GM19239 (cell line): ENCODE measurements at places on chromosomes 7 and 10.

GRCh38 chr10:112526139-112526538 lies 79.1 kb downstream of the VTI1A start:
- DNase-seq, result no peak

DNA sequence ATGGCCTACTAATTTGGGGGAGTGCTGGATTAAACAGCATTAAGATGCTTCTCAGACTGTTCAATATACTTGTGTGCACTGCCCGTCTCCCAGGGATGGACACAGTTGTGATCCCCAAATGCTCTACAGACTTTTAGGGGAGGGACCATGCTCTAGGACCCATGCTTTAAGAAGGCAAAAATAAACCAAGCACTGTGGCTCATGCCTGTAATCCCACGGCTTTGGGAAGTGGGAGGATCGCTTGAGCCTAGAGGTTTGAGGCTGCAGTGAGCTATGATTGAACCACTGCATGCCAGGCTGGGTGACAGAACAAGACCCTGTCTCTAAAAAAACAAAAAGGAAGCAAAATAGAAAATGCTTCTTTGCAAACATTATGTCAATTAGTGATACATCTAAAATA lies 102.6 kb downstream of the VOPP1 start:
- DNase-seq, result no peak

DNA sequence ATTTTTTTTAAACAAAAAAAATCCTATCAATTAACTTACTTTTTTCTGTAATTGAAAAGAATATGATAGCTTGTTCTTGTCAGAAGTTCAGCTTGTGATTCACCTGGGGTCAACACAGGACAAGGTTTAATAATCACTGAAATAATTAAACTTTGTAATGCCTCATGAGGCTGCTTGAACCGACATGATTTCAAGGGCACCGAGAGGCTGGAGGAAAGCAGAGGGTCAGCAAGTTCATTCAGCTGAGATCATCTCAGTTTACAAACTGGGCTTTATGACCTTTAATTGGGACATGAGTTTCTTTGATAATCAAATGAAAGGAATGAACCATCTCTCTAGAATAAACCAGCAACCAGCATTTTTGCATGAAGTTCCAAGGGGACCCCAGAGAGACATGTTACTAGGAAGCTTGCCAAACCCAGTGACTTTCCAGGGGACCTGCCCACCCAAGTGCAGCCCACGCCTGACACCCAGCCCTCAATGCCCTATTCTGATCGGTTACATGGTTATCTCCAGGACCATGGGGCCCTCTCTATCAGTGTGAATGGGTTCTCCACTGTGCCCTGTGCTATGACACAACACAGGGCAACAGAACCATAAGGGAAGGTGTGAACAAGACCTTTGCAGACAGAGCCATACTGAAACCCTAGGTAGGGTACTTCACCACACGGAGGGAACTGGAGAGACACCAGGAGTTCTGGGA lies 7.8 kb upstream of the CYP3A4 start:
- DNase-seq, result no peak

GRCh38 chr7:116518961-116519360 lies 5.9 kb upstream of the CAV1 start:
- no peak for DNase-seq

GRCh38 chr7:112990624-112991023 lies 96.0 kb downstream of the GPR85 start:
- DNase-seq, result no peak

- no peak for DNase-seq
Observed at GRCh38 chr10:74927701-74928100, 101.3 kb downstream of the KAT6B start.

DNA sequence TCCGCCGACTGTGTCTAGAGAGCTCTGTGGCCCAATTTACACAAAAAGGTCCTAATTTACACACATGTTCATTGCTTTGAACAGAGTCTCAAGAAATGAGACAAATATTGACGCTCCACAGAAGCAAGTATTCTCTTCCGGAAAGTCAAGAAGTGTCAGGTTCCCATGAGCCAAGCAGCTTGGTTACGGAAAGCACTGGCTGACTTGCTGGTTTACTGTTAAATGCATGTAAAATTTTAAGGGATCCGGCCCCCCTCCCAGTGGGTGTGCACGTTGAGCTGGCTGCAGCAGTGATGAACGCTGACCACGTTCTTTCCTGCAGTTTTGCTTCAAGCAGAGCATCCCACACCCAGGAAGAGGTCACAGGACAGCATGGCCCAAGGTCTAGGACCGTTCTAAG lies 76.8 kb downstream of the DIP2C start:
- DNase-seq, result no peak

- no peak for DNase-seq
Observed at GRCh38 chr10:118950997-118951637, 78.4 kb upstream of the NANOS1 start.

GRCh38 chr10:131675104-131675503 lies 225.7 kb upstream of the PPP2R2D start:
- DNase-seq, result no peak

DNA sequence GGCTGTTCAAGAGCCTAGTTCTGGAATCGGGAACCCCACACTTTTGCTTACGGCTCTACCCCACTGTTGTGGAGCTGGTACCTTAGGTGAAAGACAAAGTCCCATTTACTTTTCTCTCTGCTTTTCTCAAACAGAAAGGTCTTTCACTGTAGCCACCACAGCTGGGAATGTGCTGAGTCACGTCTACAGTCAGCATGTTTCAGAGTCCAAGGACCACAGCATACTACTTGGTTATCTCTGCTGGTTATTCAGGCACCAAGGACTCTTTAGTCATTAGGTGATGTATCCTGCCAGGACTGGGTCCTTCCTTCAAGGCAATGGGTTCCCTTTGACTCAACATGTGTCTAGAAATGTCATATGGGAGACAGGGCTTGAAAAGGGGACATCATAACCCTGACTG lies 266.8 kb upstream of the STEAP1 start:
- no peak for DNase-seq

GRCh38 chr7:47326220-47326619 lies 255.7 kb downstream of the TNS3 start:
- DNase-seq, result no peak

GRCh38 chr10:77518910-77519274 lies 118.7 kb downstream of the KCNMA1 start:
- DNase-seq, result no peak

DNA sequence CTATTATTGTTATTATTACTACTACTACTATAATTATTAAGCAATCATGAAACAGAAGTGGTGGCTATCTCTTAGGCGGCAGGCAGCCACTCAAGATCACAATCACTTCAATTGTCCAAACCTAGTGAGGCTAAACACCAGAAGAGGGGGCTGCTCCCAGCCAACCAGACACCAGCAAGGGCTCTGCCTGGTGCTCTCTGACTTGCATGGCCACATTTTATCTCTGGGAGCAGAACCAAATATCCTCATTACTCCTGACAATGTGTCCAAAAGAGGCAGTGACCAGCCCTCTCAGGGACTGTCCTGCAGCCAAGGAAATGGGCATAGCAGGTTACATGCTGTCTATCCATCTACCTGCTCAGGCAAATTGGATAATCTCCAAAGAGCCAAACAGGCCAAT lies 187.4 kb upstream of the PDE1C start:
- DNase-seq, result no peak

- no peak for DNase-seq
Observed at GRCh38 chr7:90383422-90383821, 19.8 kb upstream of the CLDN12 start.

DNA sequence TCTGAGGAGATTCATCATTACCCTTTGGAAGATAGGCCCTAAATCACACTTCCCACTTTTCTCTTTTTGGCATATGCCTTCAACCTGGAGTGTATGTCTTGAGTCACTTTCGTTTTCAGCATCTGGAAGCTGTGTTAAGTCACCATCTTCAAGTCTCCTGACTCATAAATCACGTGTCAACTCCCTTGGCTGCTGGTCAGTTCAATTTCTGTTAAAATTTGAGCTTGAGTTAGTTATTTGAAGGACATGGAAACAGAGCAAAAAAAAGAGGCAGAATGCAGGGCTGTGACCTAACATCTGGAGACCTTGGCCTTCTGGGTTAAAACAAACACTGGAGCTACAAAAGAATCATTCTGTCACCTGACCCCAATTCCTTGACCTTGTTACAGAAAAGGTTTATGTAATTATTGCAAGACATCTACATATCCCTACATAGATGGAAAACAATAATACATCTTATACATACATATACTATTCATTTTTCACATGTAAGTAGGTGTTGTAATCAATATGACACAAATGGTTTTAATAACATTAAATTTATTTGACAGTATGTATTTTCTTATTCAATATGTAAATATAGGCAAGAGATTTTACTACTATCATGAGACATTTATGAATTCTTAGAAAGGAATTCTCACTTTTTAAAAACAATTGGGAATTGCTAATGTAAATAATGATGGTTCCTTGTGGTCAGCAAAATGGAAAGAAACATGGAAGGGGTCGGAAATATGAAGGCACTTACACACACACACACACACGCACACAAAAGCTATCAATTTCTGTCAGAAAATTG lies 169.7 kb upstream of the PHYHIPL start:
- no peak for DNase-seq

DNA sequence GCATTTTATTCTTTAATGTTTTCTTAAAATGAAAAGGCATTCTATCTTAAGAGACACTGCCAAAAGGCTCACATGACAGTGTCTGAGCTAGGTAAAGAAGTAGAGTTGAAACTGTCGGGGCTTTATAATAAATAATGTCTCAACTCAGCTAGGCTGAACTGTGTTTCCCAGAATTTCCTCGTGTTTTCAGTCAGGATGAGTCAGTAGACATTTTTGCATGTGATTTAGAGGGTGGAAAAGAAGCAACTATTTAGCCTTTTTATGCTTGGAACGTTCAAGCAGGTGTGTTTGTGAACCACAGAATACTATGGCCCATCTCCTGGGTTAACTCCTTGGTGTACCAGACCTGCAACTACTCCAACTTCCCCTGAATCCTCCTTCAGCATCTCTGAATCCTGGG lies 23.4 kb upstream of the LIPA start:
- no peak for DNase-seq

DNA sequence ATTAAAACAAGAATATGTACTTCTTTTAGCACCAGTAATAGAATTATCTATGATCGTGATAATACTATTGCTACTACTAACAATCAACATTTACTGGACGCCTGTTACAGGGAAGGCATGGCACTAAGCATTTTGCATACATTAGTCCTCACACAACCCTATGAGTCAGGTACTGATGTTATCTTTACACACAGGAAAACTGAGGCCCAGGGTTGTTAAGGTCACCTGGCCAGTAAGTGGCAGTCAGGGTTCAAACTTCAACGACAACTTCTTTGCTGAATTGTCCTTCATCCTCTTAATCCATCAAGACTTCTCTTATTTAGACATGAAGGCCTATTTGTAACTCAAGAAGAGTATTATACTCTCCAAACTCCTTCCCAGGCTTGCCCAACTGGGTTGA lies 41.9 kb upstream of the ACSL5 start:
- DNase-seq, result no peak

GRCh38 chr7:25090374-25090773 lies 34.7 kb downstream of the CYCS start:
- DNase-seq, result no peak

DNA sequence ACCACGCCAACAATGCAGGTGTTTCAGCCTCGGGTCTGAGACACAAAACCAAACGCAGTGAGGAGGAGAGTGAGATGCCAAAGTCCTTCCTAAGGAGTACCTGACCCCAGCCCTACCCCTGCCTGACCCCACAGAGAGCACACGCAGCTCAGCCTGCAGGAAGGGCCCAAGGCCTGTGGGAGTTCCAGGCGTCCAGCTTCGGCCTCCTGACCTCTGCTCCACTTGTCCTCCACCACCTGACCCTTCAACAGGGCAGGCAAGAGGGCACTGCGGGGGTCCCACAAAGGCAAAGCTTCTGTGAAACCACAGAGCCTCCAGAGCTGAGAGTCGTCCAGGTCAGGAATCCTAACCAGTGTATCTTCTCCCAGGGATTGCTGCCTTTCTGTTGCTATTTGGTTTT lies 122.0 kb upstream of the PPP2R2D start:
- no peak for DNase-seq

DNA sequence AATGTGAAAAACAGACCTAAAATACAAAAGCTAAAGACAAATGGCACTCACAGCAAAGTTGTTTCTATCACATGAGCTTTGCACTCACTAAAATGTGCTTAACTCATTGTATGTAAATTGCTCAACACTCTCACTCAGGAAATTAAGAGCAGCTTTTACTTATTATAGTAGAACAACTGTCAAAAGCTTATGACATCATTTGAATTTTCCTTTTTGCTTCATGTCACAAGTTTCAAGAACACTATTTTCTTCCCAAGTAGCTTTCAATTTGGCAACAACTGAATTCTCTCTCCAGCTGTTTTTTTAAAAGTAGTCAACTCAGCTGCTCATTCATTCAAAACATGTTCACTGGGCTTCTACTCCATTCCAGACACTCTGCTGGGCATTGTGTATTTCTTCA lies 46.9 kb downstream of the ATE1 start:
- no peak for DNase-seq

- no peak for DNase-seq
Observed at GRCh38 chr10:132591166-132591971, 53.8 kb downstream of the INPP5A start.

DNA sequence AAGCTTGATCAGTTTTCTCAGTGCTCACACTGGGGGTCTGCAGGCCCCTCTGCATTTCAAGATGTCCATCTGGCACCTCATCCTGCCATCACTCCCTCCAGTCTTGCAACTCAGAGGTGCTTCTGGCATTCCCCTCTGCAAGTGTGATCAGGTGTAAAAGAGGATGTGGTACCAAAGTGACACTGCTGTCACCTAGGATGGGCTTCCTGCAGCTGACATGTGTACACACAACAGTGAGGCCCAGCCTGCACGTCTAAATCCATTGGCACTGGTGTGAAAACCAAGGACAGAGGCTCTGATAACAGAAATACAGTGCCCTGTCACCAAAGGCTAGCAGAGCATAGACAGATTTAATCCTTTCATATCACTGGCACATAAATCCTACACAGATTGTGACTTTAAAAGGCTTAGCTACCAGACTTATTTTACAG lies 162.5 kb upstream of the CELF2 start:
- DNase-seq, result no peak

- no peak for DNase-seq
Observed at GRCh38 chr7:74625446-74625845, 32.1 kb upstream of the GTF2I start.

DNA sequence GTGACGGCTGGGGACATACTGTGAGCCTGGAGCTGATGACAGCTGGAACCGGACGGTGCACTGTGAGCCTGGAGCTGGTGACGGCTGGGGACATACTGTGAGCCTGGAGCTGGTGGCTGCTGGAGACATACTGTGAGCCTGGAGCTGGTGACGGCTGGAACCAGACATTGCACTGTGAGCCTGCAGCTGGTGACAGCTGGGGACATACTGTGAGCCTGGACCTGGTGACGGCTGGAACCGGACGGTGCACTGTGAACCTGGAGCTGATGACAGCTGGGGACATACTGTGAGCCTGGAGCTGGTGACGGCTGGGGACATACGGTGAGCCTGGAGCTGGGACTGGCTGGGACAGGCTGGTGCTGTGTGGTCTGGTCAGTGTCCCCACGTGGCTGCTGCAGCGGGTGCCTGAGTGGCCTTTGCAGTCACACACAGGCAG lies 47.9 kb downstream of the PTPRN2 start:
- no peak for DNase-seq
